ENCODE measurements at places on chromosomes 12 and 14. TPM values are rescaled to one million over a fixed set of nuclear protein-coding genes. Genes with fewer than 3 reads are reported as not detected.

The CTSG gene
- not detected for polyA plus RNA-seq

DNA sequence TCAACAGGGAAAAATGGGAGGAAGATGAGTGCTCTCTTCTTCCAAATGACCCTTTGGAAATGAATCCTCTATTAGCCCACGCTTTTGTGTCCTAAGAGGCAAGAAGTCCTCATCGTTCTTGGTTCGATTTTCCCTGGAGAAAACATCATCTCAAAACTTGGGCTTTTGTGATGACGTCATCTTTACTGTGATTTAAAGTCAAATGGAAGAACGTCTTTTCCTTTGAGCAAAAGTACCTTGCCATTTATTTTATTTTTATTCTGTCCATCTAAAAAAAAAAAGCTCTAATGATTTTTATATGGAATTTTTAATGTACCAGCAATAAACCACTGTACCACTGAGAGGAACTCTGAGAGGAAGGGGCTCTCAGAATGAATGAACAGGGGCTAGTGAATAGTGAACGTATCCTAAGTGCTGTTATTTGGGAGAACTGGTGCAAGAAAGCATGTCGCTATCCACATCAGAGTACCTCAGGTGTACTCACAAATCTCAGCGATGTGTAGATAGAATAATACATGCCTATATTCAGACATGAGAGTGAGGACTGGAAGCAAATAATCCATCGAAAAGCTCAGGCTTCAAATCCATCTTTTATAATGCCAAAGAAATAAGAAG is 124.8 kb downstream of the HMGA2 start:
- DNase-seq = no peak
- H3K4me3 ChIP-seq = no peak overlapping the region
- no peaks in the 10 kb centered on the region for H3K27me3 ChIP-seq
- no peaks in the 10 kb centered on the region for H3K36me3 ChIP-seq

The TBX3 gene
- polyA plus RNA-seq = 0.18 TPM

The TROAP gene
- 44.7 TPM for polyA plus RNA-seq

GRCh38 chr12:27826076-27826475 is 46.0 kb upstream of the MANSC4 start:
- no peak overlapping the region for H3K27ac ChIP-seq
- no peaks in the 10 kb centered on the region for H3K36me3 ChIP-seq
- H3K27me3 ChIP-seq = no peaks in the 10 kb centered on the region
- no peak overlapping the region for H3K4me3 ChIP-seq
- DNase-seq = no peak
- H3K4me1 ChIP-seq = no peaks in the 10 kb centered on the region

The PLEKHD1 gene
- 0.19 TPM for polyA plus RNA-seq

- H3K27me3 ChIP-seq = no peaks in the 10 kb centered on the region
- DNase-seq = no peak
- H3K27ac ChIP-seq = peak overlapping the region; percentile 94
- peak overlapping the region; percentile 88 for H3K4me3 ChIP-seq
- H3K4me1 ChIP-seq = peaks cover 12% of the 10 kb centered on the region
Observed at GRCh38 chr12:93468008-93468371, 676 bp downstream of the MRPL42 start.

DNA sequence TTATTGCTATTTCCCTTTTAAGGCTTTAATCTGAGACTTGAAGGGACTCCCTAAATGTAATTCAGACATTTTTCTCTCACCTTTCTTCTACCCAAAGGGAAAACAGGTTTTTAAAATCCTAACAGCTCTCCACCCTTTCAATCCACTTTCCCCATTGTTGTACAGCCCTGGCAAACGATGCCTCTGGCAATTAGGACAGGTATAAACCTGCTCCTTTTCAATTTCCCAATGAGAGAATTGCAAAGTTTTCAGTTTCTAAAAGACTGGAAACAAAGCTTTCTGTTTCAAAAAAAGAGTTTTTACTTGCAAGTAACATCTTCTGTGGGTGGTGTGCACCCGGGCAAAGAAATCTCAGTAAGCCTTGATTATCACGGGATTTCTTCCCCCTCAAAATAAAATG is 131.2 kb downstream of the HMGA2 start:
- peak overlapping the region; percentile 50 for H3K27ac ChIP-seq
- H3K36me3 ChIP-seq = no peaks in the 10 kb centered on the region
- H3K4me1 ChIP-seq = peaks cover 16% of the 10 kb centered on the region
- DNase-seq = no peak

The STRAP gene
- polyA plus RNA-seq = 403 TPM

- H3K27ac ChIP-seq = no peak overlapping the region
- no peaks in the 10 kb centered on the region for H3K4me1 ChIP-seq
- DNase-seq = peak; percentile 93
- no peaks in the 10 kb centered on the region for H3K36me3 ChIP-seq
Observed at GRCh38 chr14:96762650-96763049, 34.5 kb upstream of the VRK1 start.

GRCh38 chr12:6925540-6926279 is 2.0 kb upstream of the ATN1 start:
- peak overlapping the region; percentile 84 for H3K4me3 ChIP-seq
- peak; percentile 91 for DNase-seq
- H3K36me3 ChIP-seq = no peaks in the 10 kb centered on the region

The RPL10L gene
- not detected for polyA plus RNA-seq

DNA sequence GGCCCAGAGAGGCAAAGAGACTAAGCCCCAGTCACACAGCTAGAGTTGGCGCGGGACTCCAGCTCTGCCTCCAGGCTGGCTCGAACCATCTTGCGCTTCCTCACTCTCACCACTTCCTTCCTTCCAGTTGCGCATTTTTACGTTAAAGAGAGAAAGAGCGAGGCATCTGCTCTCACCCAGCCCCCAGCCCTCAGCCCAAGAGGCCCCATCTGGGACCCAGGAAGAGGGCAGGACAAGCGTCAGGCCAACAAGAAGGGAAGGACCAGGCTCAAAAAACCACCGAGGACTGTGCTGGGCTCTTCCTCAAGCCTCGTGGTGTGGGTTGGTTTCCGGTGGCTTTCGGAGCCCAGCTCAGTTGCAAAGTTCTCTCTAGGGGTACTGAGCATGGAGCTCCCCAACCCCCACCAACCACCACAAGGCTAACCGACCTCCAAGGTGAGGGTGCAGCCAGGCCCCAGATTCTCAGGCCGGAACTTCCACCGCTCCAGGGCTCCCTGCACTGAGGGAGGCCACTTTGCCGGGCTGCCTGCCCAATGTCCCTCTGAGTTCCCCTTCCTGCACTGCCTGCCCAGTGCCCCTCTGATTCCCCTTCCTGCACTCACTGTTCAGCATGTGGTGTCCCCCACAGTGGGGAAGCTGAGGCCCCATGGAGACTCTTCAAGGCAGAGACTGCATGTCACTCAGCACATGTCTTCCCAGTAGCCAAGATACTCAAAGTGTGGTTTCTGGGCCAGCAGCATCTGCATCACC is 35.9 kb downstream of the TESC start:
- DNase-seq = peak; percentile 27
- H3K27ac ChIP-seq = no peak overlapping the region
- no peaks in the 10 kb centered on the region for H3K36me3 ChIP-seq
- H3K27me3 ChIP-seq = no peaks in the 10 kb centered on the region
- peaks cover 20% of the 10 kb centered on the region for H3K4me1 ChIP-seq

DNA sequence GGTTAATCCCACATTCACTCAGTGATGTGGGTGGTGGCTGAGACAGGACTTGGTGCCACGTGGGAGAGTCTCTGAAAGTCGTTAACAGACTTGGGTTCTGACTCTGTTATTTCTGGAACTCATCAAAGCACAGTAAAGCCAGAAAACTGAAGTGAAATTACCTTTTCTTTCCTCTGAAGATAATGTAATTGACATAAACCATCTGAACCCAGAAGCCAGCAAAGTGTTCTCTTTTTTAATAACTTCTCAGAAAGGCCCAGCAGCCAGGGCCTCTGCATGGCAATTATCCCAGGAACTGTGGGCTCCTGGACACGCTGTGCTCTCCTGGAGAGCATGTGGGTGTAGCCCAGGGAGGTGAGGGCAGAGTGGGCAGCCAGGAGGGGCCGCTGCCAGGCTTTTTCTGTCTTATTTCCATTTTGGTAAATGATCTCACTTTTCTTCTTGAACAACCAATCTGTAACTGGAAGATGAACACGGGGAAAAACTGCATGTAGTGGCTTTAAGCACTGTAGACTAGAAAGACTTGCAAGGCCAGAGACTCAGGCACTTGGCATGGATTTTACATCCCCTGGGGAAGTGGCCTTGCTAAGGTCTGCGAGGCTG is 444.1 kb upstream of the TMEM132C start:
- DNase-seq = no peak
- H3K4me3 ChIP-seq = no peak overlapping the region
- no peaks in the 10 kb centered on the region for H3K27me3 ChIP-seq
- no peaks in the 10 kb centered on the region for H3K4me1 ChIP-seq
- H3K36me3 ChIP-seq = no peaks in the 10 kb centered on the region

- H3K4me1 ChIP-seq = no peaks in the 10 kb centered on the region
- H3K36me3 ChIP-seq = no peaks in the 10 kb centered on the region
- H3K27me3 ChIP-seq = no peaks in the 10 kb centered on the region
- DNase-seq = peak; percentile 84
- no peak overlapping the region for H3K27ac ChIP-seq
Observed at GRCh38 chr14:53432378-53432802, 279.3 kb upstream of the DDHD1 start.

DNA sequence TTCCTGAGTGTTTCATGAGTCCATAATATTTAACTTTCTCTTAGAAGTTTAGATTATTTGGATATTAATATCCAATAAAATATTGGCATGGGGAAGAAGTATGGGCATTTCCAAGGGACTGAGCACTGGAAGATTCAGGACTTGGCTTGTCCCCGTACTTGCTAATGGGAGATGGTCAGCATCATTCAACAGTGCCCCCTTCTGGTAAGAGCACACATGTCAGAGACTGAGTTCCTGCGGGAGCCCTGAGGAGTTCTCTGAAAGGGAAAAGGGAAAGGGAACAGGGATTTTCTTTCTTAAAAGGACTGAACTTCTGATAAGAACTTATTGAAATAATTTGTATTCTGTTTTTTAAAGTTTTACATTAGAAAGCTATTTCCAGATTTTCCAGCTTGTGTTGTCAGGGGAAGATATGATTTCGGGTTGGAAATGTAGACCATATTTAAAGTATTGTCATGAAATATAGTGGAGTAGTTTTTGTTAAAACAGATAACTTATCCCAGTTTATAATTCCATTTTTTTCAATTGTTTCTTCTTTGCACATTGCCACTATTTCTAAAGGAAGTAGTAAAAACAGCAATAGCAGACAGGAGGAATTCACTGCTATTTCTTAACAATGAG is 59.8 kb upstream of the C12orf71 start:
- no peaks in the 10 kb centered on the region for H3K27me3 ChIP-seq
- H3K36me3 ChIP-seq = no peaks in the 10 kb centered on the region
- peaks cover 15% of the 10 kb centered on the region for H3K4me1 ChIP-seq
- DNase-seq = peak; percentile 88
- H3K4me3 ChIP-seq = no peak overlapping the region
- no peak overlapping the region for H3K27ac ChIP-seq

The FAM90A1 gene
- polyA plus RNA-seq = 0.19 TPM

DNA sequence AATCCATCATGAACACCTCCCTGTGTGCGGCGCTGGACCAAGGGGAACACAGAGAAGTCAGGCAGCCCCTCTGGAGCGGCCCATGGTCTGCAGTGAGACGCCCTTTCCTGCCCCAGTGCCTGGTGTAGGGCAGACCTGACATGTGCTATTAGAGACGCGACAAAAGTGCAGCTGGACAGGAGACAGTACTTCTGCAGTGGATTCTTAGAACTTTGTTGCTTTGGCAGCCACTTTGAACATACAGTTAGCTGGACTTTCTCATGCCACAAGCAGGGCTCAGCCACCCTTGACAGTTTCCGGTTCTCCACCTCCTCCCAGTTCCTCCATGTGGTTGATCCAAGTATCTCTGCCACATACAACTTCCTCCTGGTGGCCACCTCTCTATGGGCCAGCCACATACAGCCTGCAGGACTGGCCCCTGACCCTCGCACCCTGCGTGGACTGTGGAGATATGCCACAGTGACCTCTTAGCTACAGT is 45.9 kb downstream of the LGMN start:
- no peaks in the 10 kb centered on the region for H3K27me3 ChIP-seq
- no peak for DNase-seq
- no peak overlapping the region for H3K27ac ChIP-seq
- no peak overlapping the region for H3K4me3 ChIP-seq
- no peaks in the 10 kb centered on the region for H3K4me1 ChIP-seq

The ANKRD33 gene
- 0.42 TPM for polyA plus RNA-seq

DNA sequence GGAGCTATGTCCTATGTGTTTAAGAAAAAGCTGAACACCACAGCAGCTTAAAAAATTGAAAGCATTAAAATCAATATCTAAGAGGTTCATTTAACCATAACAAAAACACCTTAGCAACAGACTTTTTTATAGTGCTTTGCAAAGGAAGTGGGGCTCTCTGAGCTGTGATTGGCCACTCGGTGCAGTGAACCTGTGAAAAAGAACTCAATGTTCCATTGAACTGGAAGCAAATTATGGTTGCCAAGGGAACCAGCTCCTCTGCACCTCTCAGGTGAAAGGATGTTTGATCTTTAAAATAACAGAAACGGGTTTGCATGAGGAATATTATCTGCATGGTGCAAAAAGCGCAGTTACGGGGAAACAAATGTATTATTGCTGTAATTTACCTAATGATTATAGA is 149.4 kb downstream of the SNAPC1 start:
- peak; percentile 19 for DNase-seq
- H3K36me3 ChIP-seq = no peaks in the 10 kb centered on the region
- H3K4me1 ChIP-seq = no peaks in the 10 kb centered on the region
- H3K4me3 ChIP-seq = no peak overlapping the region
- no peaks in the 10 kb centered on the region for H3K27me3 ChIP-seq

The SLC5A8 gene
- 0.10 TPM for polyA plus RNA-seq

DNA sequence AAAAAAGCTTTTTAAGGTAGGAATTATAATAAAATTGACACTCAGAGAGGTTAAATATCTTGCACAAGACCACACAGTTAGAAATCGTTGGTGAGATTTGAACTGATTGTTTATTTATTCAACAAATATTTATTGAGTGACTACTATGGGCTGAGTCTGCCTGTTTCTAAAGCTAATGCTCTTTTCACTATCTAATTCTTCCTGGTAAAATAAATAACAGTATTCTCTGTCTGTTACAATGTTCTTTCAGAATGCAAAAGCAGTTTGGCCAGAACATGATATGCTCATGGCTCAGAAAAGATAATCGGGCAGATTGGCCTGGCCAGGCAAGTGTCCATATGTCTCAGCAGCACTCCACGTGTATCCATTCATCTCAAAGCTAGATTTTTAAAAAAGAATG is 82.0 kb downstream of the BTG1 start:
- peaks cover 8% of the 10 kb centered on the region for H3K4me1 ChIP-seq
- DNase-seq = no peak
- H3K27me3 ChIP-seq = no peaks in the 10 kb centered on the region
- no peak overlapping the region for H3K4me3 ChIP-seq

Data from GM23338 (cell line).